NCI-H146 (cell line): ENCODE measurements at places on chromosomes 6 and 20.
A peak's percentile ranks its signal among the peaks of the same experiment; 100 is the strongest.

DNA sequence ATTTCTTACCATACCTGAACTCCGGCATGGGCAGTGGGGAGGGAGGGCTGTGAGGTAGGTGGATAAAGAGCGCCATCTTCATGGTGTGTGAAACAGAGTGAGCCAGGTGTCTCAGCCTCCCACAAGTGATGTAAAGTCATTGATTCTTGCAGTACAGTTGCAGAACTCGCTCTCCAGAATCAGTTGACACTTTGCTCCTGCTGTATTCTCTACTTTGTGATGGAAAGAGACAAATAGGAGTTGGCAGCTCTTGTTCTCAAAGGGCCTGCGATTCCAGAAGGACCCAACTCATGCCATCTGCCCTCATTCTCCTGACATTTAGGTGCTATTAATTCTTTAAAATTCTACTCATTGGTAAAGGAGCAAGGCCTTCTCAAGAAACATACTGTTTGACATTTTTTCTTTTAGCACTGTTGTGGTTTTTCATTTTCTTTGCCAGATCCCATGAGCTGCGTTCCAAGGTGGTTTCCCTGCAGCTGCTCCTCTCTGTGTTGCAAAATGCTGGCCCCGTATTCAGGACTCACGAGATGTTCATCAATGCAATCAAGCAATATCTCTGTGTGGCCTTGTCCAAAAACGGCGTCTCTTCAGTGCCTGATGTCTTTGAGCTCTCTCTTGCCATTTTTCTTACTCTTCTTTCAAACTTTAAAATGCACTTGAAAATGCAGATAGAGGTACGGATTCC is 49.3 kb downstream of the ARFGEF2 start:
- DNase-seq = peak; percentile 3

DNA sequence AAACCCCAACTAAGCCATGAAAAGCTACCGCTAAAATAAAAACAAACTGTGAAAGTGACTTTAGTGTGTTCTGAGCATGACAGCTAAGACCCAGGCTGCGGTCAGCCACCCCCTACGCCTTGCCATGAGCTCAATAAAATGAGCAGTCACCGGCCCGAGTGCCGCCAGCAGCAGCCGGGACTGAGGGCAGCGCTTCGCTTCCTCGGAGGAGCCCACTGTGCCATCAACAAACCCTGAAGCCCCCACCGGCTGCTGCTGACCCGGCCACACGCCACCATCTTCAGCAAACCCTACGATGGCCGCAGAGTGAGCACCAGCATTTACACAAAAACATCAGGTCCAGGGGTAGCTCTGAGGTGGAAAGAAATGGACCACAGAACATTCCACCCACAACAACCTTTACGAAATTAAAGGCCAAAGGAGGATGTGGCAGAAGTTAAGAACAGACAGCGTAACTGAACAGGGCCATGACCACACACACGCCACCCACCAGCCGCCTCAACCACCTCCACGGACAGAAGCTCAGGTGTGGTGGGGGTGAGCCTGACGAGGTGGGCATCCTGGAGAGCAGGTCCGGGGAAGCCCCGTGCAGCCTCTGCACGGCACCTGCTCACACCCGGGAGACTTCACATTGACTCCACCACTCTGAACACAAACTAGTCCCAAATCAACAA is 67.0 kb downstream of the THBS2 start:
- no peak for DNase-seq

DNA sequence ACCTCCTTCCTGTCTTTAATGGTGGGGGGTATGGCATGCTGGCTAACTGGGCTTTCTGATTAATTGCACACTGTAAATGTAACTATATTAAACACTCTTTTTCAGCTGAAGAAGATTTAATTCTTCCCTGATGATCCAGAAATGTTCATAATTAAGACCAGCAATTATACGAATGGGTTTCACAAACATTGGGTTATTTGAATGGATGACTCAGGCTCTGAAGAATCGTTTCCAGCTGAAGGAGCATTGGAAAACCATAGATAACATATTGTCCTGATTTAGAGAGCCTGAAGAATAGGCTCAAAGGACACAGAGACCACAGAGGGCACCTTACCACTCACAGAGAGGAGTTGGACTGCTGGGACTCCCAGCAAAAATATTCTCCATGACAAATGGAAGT is 130.7 kb upstream of the SSTR4 start:
- no peak for DNase-seq

DNA sequence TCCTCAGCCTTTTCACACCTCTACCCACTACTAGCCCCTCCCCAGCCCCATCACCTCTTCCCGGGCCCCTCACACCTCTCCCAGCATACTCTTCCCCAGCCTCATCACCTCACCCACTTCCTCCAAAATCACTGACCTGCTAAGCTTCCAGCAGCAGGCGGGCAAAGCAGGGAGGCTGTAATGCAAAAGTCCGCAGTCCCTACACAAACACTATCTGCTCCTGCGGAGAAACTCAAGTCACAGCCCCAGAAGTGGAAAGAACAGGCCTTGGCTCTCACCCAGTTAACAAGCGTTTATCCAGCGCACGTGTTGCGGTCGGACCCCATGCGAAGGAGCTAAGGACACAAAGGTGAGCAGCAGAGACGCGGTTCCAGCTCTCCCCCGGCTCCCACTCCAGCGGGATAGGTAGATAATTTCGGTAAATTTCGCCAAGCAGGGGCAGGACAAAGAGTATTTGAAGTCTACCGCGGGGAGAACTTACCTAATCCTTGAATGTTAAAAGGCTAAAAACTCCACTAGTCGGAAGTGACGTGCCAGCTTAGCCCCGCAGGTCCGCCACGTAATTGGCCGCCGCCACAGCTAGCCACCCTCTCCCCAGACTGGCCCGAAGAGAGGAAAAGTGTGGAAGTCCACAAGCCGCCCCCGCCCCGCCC is 728 bp upstream of the TRIM39 start:
- peak; percentile 86 for DNase-seq

DNA sequence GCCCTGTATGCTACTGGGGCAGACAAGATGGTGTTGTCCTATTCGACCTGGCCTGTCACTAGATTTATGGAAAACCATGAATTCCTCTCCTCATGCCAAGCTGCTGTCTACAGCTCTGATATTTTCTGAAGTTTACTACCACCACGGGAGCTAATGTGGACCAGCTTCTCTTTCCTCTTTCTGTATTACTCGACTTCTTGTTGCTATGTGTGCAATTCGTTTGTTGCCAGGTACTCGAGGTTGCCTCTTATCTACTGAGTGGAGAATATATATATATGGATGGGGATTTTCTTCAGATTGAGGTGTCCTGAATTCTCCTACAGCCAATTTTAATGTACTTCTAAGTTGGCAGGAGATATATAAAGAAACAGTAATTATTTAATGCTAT is 34.7 kb downstream of the MAN1A1 start:
- no peak for DNase-seq

- DNase-seq = no peak
These were observed 1.2 kb downstream of the ABHD12 start for GRCh38 chr20:25389401-25389857.

DNA sequence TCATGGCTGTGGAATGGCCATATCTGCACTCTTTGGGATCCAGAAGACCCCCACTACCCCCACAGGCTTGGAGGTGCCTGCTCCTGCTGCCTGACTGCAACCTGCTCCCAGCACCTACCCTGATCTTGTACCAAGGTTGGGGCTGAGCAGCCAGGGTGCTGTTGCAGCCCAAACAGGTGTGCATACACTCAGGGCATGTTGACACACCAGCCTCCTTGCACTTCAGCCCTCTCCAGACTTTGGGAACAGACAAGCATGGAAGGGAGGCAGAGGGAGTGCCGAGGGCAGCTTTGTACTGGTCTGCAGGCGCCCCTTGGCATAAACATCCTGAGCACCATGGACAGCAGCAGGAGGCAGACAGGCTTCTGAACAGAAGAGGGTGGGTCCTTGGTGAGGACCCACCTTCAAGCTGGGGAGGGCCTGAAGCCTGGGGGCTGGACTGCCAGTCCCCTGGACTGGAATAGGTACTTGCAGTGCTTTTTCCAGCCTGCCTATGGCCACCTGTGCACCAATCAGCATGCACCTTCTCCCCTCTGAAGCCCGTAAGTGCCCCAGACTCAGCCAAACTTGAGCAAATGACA is 1675.8 kb downstream of the HACE1 start:
- DNase-seq = no peak

DNA sequence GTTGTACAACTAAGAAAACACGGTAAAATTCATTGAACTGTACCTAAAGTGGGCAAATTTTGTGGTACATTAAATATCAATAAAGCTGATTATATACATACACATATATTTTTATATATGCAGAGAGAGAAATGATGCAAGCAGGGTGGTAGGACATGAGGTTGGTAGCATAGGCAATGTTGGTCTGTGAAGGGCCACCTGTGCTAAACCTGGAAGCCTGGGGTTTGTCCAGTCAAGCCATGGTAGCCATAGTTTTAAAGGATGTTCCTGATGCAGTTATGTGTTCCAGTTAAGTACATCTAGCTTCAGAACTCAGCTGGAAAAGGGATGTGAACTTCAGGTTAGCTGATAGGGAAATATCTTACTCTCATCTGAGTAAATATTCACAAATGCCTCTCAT is 60.1 kb downstream of the TRIM38 start:
- peak; percentile 32 for DNase-seq

- DNase-seq = no peak
These were observed 57.0 kb upstream of the BMP6 start for GRCh38 chr6:7668936-7669335.

DNA sequence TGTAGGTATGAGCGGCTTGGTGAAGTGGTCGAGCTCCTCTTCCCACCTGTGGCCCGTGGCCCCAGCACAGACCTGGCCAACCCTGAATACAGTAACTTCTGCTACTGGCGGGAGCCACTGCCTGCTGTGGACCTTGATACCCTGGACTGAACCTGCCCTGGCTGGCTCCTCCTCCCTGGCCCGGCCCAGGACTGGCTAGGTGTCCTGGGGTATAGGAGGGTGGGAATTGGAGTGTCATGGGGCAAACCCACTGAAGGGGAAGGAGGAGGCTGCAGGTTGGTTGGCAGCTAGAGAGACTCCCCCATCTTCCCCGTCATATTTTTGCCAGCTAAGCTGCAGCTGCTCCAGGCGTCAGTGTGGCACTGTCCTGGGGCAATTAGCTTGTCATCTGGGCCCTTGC is 7.9 kb downstream of the EMILIN3 start:
- no peak for DNase-seq

DNA sequence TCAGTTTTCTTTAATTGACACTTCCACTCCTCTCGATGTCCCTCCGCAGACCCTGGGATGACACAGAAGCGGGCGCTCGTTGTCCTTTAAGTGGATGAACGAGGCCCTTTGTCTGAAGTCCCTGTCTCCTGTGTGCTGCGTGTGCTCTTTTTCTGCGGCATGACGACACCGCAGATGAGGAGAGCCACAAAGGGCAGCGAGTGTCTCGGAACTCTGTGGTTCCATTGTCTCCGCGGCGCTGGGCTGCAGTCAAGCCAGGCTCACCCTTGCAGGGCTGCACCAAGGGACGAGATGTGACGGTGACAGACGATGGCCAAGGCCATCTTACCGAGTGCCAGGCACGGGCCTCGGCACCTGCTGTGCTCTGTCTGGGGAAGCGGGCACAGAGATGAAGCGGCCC is 10.6 kb downstream of the PRR18 start:
- DNase-seq = no peak

GRCh38 chr6:45928721-45929305 is 86.8 kb downstream of the CLIC5 start:
- no peak for DNase-seq

GRCh38 chr20:53101992-53102760 is 130.0 kb downstream of the TSHZ2 start:
- no peak for DNase-seq

GRCh38 chr20:42155586-42155985 is 537.4 kb upstream of the CHD6 start:
- DNase-seq = no peak

GRCh38 chr6:42440778-42441696 is 10.7 kb downstream of the TRERF1 start:
- no peak for DNase-seq

DNA sequence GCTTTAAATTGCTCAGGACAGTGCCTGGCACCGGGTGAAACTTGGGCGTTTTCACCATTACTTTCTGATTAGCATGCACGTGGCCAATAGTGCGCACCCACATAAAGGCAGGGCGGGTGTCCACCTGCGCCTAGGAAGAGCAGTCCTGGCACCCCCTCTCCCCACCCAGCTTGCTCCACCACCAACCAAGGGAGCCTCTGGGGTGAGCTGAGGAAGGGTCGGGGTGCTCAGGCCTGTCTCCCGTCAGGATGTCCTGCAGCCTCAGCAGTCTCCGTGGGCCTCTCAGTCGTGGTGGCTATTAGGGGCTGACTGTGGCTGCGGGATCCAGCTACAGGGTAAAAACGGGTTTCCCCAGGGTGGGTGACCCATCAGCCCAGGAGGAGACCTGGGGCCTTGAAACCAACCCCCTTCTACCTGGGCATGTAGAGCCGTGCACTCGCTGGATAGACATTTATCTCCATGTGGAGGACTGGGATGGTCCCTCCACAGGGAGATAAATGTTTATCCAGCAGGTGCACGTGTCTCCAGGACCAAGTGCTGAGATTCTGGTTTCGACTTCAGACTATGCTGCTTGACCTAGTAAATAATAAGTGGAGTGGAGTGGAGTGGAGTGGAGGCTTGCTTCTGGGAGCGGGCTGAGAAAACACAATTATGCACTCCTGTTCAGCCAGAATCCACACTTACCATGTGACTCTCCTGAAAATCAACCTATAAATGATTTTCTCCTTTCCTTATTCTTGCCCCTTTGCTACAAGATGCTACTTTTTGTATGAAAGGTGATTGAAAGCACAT is 91.1 kb downstream of the ZDHHC14 start:
- DNase-seq = no peak

GRCh38 chr6:67450641-67451040 is 1184.4 kb upstream of the ADGRB3 start:
- no peak for DNase-seq

- DNase-seq = no peak
These were observed 11.4 kb downstream of the FOXS1 start for GRCh38 chr20:31833931-31834521.

DNA sequence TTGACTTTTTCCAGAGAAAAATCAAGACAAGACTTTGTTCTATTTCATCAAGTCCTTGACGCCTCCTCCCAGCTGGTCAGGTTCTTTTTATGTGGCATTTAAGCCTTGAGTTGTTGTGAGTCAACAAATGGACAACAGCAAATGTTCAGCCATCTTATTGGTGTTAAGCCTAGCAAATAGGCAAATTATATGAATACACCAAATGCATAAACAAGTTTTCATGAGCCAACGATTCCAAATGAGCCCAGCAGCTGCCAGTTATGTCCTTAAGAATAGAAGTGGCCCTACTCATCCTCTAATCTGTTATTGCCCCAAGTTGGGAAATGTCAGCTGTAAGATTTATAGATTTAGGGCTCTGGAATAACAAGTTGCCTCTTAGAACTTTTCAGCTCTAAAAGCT is 312.0 kb downstream of the SOX4 start:
- no peak for DNase-seq

- no peak for DNase-seq
These were observed 171.0 kb upstream of the PRND start for GRCh38 chr20:4550740-4551139.

DNA sequence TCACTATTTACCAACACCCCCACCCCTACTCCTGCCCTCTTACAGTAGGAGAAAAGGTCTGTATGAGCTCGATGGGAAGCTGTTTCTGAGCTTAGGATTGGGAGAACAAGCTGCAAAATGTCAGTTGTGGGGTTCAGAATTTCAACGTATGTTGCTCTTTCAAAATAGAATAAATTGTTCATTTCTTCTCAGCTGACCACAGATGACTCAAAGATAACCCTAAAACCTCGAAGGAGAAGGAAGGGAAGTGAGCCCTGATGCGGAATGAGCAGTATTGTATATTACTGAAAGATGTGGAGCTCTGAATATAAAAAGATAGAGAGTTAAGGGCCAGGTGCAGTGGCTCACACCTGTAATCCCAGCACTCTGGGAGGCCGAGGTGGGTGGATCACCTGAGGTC is 35.9 kb upstream of the MYLIP start:
- no peak for DNase-seq

- DNase-seq = no peak
These were observed 42.3 kb downstream of the GPR63 start for GRCh38 chr6:96794980-96795379.
